ENCODE measurements at places on chromosomes 1 and 21. TPM values are rescaled to one million over a fixed set of nuclear protein-coding genes. Genes with fewer than 3 reads are reported as not detected.

Gene FCMR
- 0.47 TPM for polyA plus RNA-seq

Gene OR6K3
- not detected for polyA plus RNA-seq

Gene RAB3GAP2
- polyA plus RNA-seq, result 17.9 TPM

Gene TRIM62
- 8.7 TPM for polyA plus RNA-seq

Gene CRYAA
- polyA plus RNA-seq, result not detected

Gene FCRL5
- polyA plus RNA-seq, result 2.6 TPM

Gene S100A7
- not detected for polyA plus RNA-seq

Gene SCYL3
- 2.7 TPM for polyA plus RNA-seq

Gene PCSK9
- 22.3 TPM for polyA plus RNA-seq

Gene LHX8
- 0.50 TPM for polyA plus RNA-seq

Gene TRABD2B
- 0.95 TPM for polyA plus RNA-seq

Gene TRMT1L
- 13.8 TPM for polyA plus RNA-seq

Gene ASAP3
- polyA plus RNA-seq, result 62.6 TPM

Gene CRB1
- 0.03 TPM for polyA plus RNA-seq

Gene ENAH
- 33.1 TPM for polyA plus RNA-seq

Gene IFNLR1
- polyA plus RNA-seq, result 11.4 TPM

Gene NOTCH2NLA
- 4.1 TPM for polyA plus RNA-seq

Gene CA6
- not detected for polyA plus RNA-seq

Gene LIPI
- polyA plus RNA-seq, result not detected

Gene RIMKLA
- polyA plus RNA-seq, result 3.2 TPM

Gene CRYBG2
- 14.2 TPM for polyA plus RNA-seq

Gene BNIPL
- polyA plus RNA-seq, result 3.3 TPM

Gene ZFP69B
- polyA plus RNA-seq, result 1.4 TPM

Gene ANKRD65
- polyA plus RNA-seq, result 2.0 TPM

Gene OR2L2
- not detected for polyA plus RNA-seq

Gene IVL
- polyA plus RNA-seq, result not detected

Gene DPT
- not detected for polyA plus RNA-seq

Gene FAAH
- 67.2 TPM for polyA plus RNA-seq

Gene WDR4
- 28.9 TPM for polyA plus RNA-seq

Gene PRELP
- 0.28 TPM for polyA plus RNA-seq

Gene PRAMEF11
- polyA plus RNA-seq, result not detected

Gene ARHGEF16
- 25.0 TPM for polyA plus RNA-seq

Gene ELAPOR1
- 3.1 TPM for polyA plus RNA-seq

Gene OVAAL
- not detected for polyA plus RNA-seq

Gene TGFB2
- 0.08 TPM for polyA plus RNA-seq

Gene NBPF12
- polyA plus RNA-seq, result 4.6 TPM

Gene RORC
- 0.52 TPM for polyA plus RNA-seq

Gene TPTE
- polyA plus RNA-seq, result not detected

Gene PGLYRP4
- polyA plus RNA-seq, result not detected

Gene PIGP
- 10.2 TPM for polyA plus RNA-seq

Gene CLCA1
- not detected for polyA plus RNA-seq

Gene IGSF9
- polyA plus RNA-seq, result 10.9 TPM

Gene NGF
- 1.6 TPM for polyA plus RNA-seq

Gene SELENBP1
- polyA plus RNA-seq, result 32.4 TPM

Gene CFHR5
- polyA plus RNA-seq, result not detected

Gene JAM2
- polyA plus RNA-seq, result 3.0 TPM

Gene CNR2
- not detected for polyA plus RNA-seq

Gene HSPB7
- 0.19 TPM for polyA plus RNA-seq

Gene FAM163A
- 0.28 TPM for polyA plus RNA-seq

Gene SH3BGR
- 2.1 TPM for polyA plus RNA-seq

Gene TTC22
- polyA plus RNA-seq, result 1.7 TPM

Gene TCEANC2
- polyA plus RNA-seq, result 4.2 TPM

Gene ACTN2
- polyA plus RNA-seq, result 2.4 TPM

Gene SPRR2B
- not detected for polyA plus RNA-seq

Gene SIPA1L2
- polyA plus RNA-seq, result 11.5 TPM

Gene ANKRD35
- 1.6 TPM for polyA plus RNA-seq

Gene TTC34
- polyA plus RNA-seq, result 0.23 TPM

Gene RHCE
- polyA plus RNA-seq, result 0.23 TPM

Gene LCE3D
- not detected for polyA plus RNA-seq

Gene HEYL
- polyA plus RNA-seq, result 1.8 TPM

Data from H1 (cell line).